ENCODE measurements at places on chromosomes 3 and 15. TPM values are rescaled to one million over a fixed set of nuclear protein-coding genes. Genes with fewer than 3 reads are reported as not detected.

Gene BFSP2
- not detected for total RNA-seq

Gene HGD
- total RNA-seq = 5.2 TPM

Gene LRRC28
- 19.9 TPM for total RNA-seq

Gene SIAH2
- total RNA-seq = 29.0 TPM

Gene SKOR1
- not detected for total RNA-seq

Gene GRAMD1C
- 2.6 TPM for total RNA-seq

Gene CCDC39
- not detected for total RNA-seq

Gene PLA2G4D
- total RNA-seq = not detected

Gene PLAAT1
- not detected for total RNA-seq

Gene CNOT10
- total RNA-seq = 22.5 TPM

Gene RTF1
- 13.5 TPM for total RNA-seq

Gene MAGI1
- 12.8 TPM for total RNA-seq

Gene LTK
- not detected for total RNA-seq

Gene FAM81A
- total RNA-seq = 0.97 TPM

Gene MEX3B
- total RNA-seq = 11.5 TPM

Gene MGLL
- 27.4 TPM for total RNA-seq

Gene MESP1
- total RNA-seq = 2.3 TPM

Gene SLC38A3
- not detected for total RNA-seq

Gene CA12
- 64.3 TPM for total RNA-seq

Gene ALDH1A3
- 53.0 TPM for total RNA-seq

Gene GHSR
- not detected for total RNA-seq

Gene TTLL13
- total RNA-seq = not detected

Gene CDCP1
- total RNA-seq = 1.8 TPM

Gene AMT
- 1.1 TPM for total RNA-seq

Gene DCLK3
- not detected for total RNA-seq

Gene PAQR9
- total RNA-seq = not detected

Gene MAGEF1
- total RNA-seq = 14.9 TPM

Gene HTR3E
- total RNA-seq = not detected

Gene CHST13
- not detected for total RNA-seq

Gene FOXB1
- total RNA-seq = not detected

Gene C3orf49
- total RNA-seq = not detected

Gene ABHD6
- total RNA-seq = 5.5 TPM

Gene HIGD2B
- not detected for total RNA-seq

Data from cardiac atrium fibroblast (primary cell).